ENCODE measurements at places on chromosomes 4 and X.

GRCh38 chr4:2829321-2829932 is 14.2 kb upstream of the ADD1 start:
- peaks cover under 1% of the 10 kb centered on the region for H3K4me1 ChIP-seq
- DNase-seq, result no peak
- H3K27ac ChIP-seq, result no peak overlapping the region
- H3K36me3 ChIP-seq, result peaks cover 35% of the 10 kb centered on the region
- H3K27me3 ChIP-seq, result no peaks in the 10 kb centered on the region
- H3K4me3 ChIP-seq, result no peak overlapping the region

DNA sequence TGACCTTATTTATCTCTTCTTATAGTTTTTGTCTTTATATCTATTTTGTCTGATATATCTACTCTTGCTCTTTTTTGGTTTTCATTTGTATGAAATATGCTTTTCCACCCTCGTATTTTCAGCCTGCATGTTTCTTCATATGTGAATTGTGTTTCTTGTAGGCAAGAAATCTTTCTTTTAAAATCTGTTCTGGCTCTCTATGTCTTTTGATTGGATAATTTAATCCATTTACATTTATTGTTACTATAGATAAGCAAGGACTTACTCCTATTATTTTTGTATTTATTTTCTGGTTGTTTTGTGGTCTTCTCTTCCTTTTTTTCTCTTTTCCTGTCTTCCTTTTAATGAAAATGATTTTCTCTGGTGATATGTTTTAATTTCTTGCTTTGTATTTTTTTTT is 403.1 kb downstream of the DCAF12L2 start:
- no peak overlapping the region for H3K4me3 ChIP-seq
- H3K4me1 ChIP-seq, result no peaks in the 10 kb centered on the region
- H3K36me3 ChIP-seq, result no peaks in the 10 kb centered on the region
- DNase-seq, result no peak
- H3K27me3 ChIP-seq, result no peaks in the 10 kb centered on the region
- H3K27ac ChIP-seq, result no peak overlapping the region

- DNase-seq, result no peak
- no peaks in the 10 kb centered on the region for H3K27me3 ChIP-seq
- H3K36me3 ChIP-seq, result no peaks in the 10 kb centered on the region
- peaks cover 13% of the 10 kb centered on the region for H3K4me1 ChIP-seq
Observed at GRCh38 chrX:19889582-19890342, 2.4 kb upstream of the SH3KBP1 start.

GRCh38 chr4:181523973-181524372 is 719.2 kb upstream of the TENM3 start:
- DNase-seq, result no peak
- no peak overlapping the region for H3K27ac ChIP-seq
- no peak overlapping the region for H3K4me3 ChIP-seq
- no peaks in the 10 kb centered on the region for H3K27me3 ChIP-seq
- no peaks in the 10 kb centered on the region for H3K4me1 ChIP-seq

DNA sequence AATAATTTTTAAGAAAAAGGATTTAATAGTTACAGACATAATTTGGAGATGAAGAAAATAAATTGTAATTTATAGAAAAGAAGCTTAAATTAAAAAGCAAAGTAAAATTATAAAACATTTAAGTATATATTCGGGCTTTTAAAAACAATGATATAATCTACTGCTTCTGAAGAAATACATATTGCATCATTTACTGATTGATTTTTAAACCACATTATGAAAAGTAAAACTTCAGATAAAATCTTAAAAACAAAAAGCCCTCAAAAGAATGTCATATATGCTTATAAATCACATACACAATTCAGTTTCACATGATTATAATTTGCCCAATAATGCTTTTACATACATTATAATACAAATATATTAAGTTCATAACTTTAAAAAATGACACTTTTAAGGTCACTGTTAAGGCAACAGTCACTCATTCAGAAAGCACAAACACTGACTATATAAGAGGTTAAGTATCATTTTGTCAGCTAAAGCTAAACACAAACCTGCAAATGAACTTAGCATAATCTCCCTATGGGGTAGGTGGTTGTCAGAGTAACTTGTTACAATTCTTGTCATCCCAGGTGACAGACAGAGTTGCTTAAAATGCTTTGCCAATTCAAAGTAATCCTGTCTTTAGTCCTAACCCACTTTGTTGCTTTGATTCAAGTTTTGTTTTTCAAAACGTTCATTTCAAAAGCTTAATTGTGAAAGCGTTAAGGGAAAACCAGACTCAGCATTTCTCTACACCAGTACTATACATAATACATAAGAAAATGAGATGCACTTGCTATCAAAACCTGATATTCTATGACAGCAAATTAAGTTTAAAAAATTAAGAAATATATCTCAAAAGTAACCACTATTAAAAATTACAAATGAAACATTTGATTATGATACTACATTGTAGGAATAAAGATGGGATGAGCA is 90.6 kb upstream of the MAB21L2 start:
- peaks cover 3% of the 10 kb centered on the region for H3K36me3 ChIP-seq
- H3K4me3 ChIP-seq, result no peak overlapping the region
- H3K27ac ChIP-seq, result no peak overlapping the region
- H3K27me3 ChIP-seq, result no peaks in the 10 kb centered on the region
- no peak for DNase-seq

DNA sequence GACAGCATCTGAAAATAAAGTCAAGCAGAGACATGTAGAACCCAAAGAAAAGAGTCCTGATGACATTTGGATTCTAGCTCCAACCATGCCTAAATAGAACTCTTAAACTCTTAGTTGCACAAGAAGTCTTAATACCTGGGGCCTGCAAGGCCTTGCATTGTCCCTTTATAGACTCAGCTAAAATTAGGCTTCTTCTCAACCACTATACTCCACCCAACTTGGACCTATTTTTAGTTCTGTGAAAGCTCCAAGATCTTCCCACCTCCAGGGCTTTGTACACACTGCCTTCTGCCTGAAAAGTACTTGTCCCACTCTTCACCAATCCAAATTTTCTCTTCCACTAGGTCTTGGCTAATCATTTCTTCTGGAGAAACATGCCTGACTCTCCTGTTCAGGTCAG is 36.5 kb downstream of the PLK4 start:
- peaks cover 14% of the 10 kb centered on the region for H3K36me3 ChIP-seq
- no peaks in the 10 kb centered on the region for H3K4me1 ChIP-seq
- DNase-seq, result no peak
- no peaks in the 10 kb centered on the region for H3K27me3 ChIP-seq

GRCh38 chr4:176879380-176880116 is 86.8 kb upstream of the VEGFC start:
- no peak overlapping the region for H3K4me3 ChIP-seq
- H3K27me3 ChIP-seq, result no peaks in the 10 kb centered on the region
- H3K36me3 ChIP-seq, result no peaks in the 10 kb centered on the region
- no peak for DNase-seq
- no peak overlapping the region for H3K27ac ChIP-seq

DNA sequence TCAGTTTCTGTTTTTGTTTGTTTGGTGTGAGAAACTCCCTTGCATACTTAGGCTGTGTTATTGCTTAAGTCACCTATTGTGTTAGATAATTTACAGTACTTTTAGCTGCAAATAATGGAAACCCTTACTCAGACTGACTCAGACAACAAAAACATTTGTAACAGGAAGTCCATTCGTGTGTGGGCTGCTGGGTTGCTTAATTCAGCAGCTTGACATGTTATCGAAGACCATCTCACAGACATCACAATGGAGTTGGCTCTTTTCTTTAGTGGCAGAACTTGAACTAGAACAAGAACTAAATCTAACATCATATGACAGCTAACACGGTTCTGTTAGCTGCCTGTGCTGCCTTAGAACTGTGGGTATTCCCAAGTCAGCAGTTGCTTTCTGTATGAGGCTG is 9.9 kb upstream of the GABRE start:
- no peaks in the 10 kb centered on the region for H3K4me1 ChIP-seq
- no peak for DNase-seq
- no peak overlapping the region for H3K27ac ChIP-seq
- no peaks in the 10 kb centered on the region for H3K36me3 ChIP-seq
- H3K27me3 ChIP-seq, result no peaks in the 10 kb centered on the region
- no peak overlapping the region for H3K4me3 ChIP-seq

- peaks cover 11% of the 10 kb centered on the region for H3K27me3 ChIP-seq
- peaks cover 6% of the 10 kb centered on the region for H3K4me1 ChIP-seq
- H3K4me3 ChIP-seq, result no peak overlapping the region
- H3K36me3 ChIP-seq, result no peaks in the 10 kb centered on the region
- no peak for DNase-seq
- H3K27ac ChIP-seq, result no peak overlapping the region
Observed at GRCh38 chrX:68834371-68835103, 5.7 kb downstream of the EFNB1 start.

DNA sequence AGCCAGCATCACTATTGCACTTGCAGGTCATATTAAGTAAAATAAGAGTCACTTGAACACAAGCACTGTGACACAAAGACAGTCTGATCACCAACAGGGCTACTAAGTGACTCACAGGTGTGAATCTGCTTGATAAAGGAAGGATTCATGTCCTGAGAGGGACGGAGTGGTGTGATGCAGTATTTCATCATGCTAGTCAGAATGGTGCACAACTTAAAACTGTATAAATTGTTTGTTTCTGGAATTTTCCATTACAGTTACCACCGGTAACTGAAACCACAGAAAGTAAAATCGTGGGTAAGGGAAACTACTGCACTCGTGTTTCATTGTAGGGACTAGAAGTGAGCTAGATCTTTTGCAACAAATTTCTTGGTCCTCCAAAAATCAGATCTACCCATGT is 109.7 kb downstream of the ELOVL6 start:
- peaks cover 76% of the 10 kb centered on the region for H3K4me1 ChIP-seq
- peak overlapping the region; percentile 73 for H3K4me3 ChIP-seq
- H3K27me3 ChIP-seq, result no peaks in the 10 kb centered on the region
- H3K27ac ChIP-seq, result peak overlapping the region; percentile 97
- peaks cover 7% of the 10 kb centered on the region for H3K36me3 ChIP-seq

DNA sequence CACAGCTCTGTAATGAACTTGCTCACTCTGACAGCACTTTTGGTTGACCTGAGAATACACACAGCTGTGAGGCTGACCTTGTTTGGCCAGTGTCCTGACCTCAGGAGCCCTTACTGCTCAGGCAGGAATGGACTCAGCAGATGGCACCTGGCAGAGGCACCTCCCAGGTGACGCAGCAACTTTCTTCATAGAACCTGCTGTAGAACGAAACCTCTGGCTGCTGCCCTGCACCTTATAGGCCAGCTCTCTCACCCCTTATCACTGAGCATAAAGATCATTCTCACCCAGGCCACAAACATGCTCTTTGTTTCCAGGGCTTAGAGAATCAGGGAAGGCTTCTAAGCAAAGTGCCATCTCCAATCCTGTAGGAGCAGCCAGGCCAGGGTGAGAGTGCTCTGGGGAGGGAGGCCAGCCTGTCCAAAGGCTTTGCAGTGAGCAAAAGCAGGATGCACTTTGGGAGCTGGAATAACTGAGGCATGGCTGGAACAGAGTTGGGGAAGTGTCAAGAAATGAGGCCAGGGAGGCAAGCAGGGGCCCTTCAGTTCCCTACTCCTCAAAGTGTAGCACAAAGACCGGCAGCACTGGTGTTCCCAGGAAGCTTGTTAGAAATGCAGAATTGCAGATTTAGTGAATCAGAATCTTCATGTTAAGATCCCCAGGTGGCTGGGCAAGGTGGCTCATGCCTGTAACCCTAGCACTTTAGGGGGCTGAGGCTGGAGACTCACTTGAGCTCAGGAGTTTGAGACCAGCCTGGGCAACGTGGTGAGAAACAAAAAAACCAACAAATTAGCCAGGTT is 13.3 kb upstream of the CENPU start:
- H3K27ac ChIP-seq, result no peak overlapping the region
- H3K4me3 ChIP-seq, result no peak overlapping the region
- peaks cover 28% of the 10 kb centered on the region for H3K4me1 ChIP-seq
- H3K36me3 ChIP-seq, result no peaks in the 10 kb centered on the region
- no peak for DNase-seq

DNA sequence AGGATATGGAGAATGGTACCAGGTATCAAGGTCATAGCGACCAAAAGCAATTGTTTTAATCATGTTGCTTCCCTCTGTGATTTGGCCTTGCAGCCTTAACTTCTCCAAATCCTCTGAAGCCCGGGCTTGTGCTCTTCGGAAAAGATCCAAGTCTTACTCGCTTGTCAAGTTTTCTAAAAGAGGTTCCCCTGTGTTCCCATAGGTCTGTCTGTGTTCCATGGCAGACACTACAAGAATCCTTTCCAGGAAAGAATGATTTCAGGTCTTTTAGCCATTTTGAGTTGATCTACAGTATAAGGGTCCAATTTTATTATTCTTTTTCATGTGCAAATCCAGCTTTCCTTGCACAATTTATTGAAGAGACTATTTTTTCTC is 710.6 kb upstream of the DIAPH2 start:
- H3K4me1 ChIP-seq, result no peaks in the 10 kb centered on the region
- H3K27me3 ChIP-seq, result no peaks in the 10 kb centered on the region
- no peak overlapping the region for H3K27ac ChIP-seq
- H3K4me3 ChIP-seq, result no peak overlapping the region

GRCh38 chr4:70356185-70356584 is 4.4 kb upstream of the SMR3A start:
- no peaks in the 10 kb centered on the region for H3K27me3 ChIP-seq
- H3K4me1 ChIP-seq, result no peaks in the 10 kb centered on the region
- H3K4me3 ChIP-seq, result no peak overlapping the region
- DNase-seq, result no peak
- H3K36me3 ChIP-seq, result no peaks in the 10 kb centered on the region

GRCh38 chr4:186734251-186734650 is 10.6 kb upstream of the FAT1 start:
- no peaks in the 10 kb centered on the region for H3K27me3 ChIP-seq
- no peak for DNase-seq
- H3K27ac ChIP-seq, result no peak overlapping the region
- H3K36me3 ChIP-seq, result no peaks in the 10 kb centered on the region

- DNase-seq, result no peak
- no peak overlapping the region for H3K4me3 ChIP-seq
- H3K36me3 ChIP-seq, result no peaks in the 10 kb centered on the region
- peaks cover 5% of the 10 kb centered on the region for H3K27me3 ChIP-seq
Observed at GRCh38 chr4:11155208-11155867, 273.4 kb downstream of the HS3ST1 start.

GRCh38 chr4:148477276-148477675 is 35.1 kb upstream of the NR3C2 start:
- no peak overlapping the region for H3K4me3 ChIP-seq
- DNase-seq, result no peak
- H3K4me1 ChIP-seq, result no peaks in the 10 kb centered on the region
- no peak overlapping the region for H3K27ac ChIP-seq

- H3K27ac ChIP-seq, result no peak overlapping the region
- DNase-seq, result no peak
- H3K27me3 ChIP-seq, result peaks cover 4% of the 10 kb centered on the region
- no peak overlapping the region for H3K4me3 ChIP-seq
- H3K4me1 ChIP-seq, result peaks cover 5% of the 10 kb centered on the region
Observed at GRCh38 chr4:38779790-38780189, 3.0 kb downstream of the TLR10 start.

- DNase-seq, result no peak
- H3K27me3 ChIP-seq, result no peaks in the 10 kb centered on the region
Observed at GRCh38 chr4:80043541-80043940, 29.5 kb downstream of the ANTXR2 start.

DNA sequence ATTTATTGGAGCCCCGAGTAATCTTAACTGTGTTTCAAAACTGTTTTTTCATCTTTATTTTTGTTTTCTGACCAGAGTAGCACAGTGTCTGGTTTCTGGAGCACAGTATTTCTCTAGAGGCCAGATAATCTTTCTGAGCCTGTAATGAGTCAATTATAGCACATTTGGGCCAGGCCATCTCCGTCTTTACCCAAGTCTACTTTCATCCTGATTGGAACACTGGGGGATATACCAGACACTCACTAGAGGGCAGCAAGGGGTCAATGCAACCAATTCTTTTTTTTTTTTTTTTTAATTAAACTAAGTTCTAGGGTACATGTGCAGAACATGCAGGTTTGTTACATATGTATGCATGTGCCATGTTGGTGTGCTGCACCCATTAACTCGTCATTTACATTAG is 282.0 kb downstream of the ARHGAP24 start:
- H3K27ac ChIP-seq, result no peak overlapping the region
- H3K4me1 ChIP-seq, result no peaks in the 10 kb centered on the region
- DNase-seq, result no peak
- H3K27me3 ChIP-seq, result no peaks in the 10 kb centered on the region
- H3K36me3 ChIP-seq, result no peaks in the 10 kb centered on the region

Measured in activated T-helper 1 cell treated with anti-CD3 and anti-CD28 coated beads, Interleukin-12 subunit alpha, Interleukin-12 subunit beta, Interleukin-2, Interleukin-4 antibody, amounts not matched to agents 30 ng/mL and 10 ng/mL and 1 ng/mL, durations not matched to agents 14 hours and 24 hours and 36 hours (primary cell).